Nephron progenitor cell (in vitro differentiated cells): ENCODE measurements at places on chromosomes 2 and 18.

DNA sequence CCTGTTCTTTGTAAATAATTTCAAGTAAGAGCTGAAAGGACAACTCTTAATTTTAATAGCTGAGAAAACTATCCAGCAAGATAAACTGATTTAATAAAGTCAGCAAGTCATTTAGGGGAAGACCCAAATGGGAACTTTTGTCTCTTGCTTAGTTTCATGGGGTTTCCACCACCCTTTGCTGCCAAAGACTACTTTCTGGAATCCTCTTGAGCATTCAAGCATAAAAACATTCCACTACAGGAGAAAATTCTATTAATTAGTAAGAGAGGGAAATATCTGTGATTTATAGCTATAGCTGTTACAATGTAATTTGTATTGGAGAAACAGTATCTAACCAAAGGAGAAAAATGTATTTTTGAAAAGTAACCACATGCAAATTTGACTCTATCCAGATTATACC is 20.6 kb downstream of the EFEMP1 start:
- DNase-seq, result no peak

DNA sequence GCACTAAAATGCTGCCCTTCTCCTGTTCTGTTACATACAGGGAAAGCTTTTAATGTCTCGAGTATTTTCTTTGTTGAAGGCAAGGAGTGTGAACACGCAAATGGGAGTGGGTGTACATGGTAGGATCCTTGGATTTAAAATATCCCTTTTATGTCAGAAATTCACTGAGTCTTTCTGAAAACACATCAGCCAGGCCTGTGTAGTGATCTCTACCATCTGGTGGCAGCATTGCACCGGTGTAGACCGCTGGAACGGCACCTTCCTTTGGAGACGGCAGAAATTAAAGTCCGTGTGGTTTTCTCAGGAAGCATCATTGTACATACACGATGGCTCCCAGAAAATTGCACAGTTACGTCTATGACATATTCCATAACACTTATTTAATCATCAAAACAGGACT is 515.8 kb downstream of the GALR1 start:
- DNase-seq, result peak; percentile 70

DNA sequence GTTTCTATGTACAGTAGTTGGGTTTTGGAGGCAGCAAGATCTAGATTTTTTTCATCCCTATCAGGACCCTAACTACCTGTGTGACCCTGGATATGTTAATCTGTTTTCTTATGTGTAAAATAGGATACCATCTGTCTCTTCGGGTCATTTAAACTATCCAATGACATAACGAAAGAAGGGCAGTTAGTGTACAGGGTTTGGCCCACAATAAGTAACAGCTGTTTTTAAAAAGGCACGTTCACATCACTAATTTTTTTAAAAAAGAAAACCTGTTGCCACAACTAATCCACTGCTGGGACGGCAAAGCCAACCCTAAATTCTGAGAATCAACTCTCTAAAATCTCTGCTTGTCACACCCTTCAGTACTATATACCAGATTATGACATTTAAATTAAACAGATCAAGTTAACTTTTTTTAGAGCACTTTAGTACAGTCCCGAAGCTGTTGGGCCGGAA is 869 bp downstream of the USP40 start:
- no peak for DNase-seq

- no peak for DNase-seq
Measured at GRCh38 chr18:830315-830901, 18.4 kb upstream of the YES1 start.

GRCh38 chr2:63463142-63463541 is 125.1 kb downstream of the WDPCP start:
- no peak for DNase-seq

GRCh38 chr2:27214941-27215340 is 2.2 kb upstream of the CAD start:
- DNase-seq, result no peak

GRCh38 chr2:45804987-45805755 is 153.7 kb downstream of the PRKCE start:
- no peak for DNase-seq

GRCh38 chr2:160221391-160222276 is 21.6 kb upstream of the ITGB6 start:
- no peak for DNase-seq

DNA sequence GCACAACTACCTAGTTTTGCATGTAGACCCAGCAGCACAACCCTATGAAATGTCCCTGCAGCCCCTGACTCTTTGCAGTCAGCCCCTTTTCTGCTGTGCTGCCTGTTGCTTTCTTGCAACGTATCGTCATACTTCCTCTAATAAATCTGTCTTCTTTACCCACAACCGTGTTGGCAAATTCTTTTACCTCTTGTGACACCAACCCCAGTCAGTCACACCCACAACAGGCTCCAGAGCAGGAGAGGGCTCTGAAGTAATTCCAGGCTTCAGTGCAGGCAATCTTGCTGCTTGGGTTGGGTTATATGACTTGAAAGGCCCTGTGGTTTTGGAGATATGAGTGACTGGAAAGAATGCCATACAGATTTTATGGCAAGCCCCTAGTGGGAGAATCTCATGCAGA is 79.1 kb upstream of the KCNH7 start:
- DNase-seq, result no peak

DNA sequence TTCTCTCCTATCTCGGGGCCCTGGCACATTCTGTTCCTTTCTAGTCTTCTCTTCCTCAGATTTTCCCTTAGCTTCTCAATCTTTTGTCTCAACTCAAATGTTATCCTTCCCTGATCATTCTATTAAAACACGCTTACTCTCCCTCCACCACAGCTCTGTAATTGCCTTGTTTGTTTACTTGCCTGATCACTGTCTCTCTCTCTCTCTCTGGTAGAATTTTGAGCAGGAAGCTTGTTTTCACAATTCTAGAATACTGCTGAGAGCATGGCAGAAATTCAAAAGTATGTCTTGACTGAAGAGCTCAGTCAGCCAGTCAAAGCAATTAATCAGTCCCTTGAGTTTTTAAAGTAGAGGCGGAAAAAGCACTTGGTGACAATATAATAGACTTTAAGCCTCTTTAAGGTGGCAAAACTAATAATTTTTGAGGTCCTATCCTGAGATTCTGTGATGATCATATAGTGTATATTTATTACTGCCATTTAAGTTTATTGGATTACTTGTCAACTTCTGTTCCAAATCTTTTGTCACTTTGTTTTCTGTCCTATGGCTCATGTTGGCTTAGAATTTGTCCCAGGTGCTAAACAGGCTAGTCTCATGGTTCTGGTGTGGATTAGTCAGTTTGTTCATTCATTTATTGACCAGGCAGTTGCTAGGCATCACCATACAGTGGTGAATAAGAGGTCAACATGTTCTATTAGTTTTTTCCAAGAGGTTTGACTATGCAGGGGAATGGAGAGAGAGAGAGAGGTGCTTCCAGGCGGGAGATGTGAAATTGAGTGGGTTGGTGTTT is 2.3 kb downstream of the PSMD1 start:
- DNase-seq, result no peak

DNA sequence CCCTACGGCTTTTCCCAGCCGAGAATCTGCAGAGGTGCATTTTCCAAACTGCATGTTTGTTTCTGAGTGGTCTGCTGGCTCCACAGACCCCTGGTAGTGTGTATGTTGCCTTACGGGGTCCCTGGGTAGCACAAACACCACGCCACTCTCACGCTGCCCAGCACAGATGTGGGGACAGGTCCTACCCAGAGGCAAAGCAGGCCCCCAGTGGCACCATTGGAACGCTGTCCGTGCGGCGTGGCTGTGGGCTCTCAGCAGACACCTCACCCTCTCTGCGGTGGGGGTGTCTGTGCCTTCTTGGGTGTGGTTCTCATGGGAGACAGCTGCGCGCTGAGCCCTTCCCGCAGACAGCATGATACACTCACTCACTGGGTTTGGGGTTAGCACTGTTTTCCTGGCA is 137.4 kb downstream of the NFATC1 start:
- DNase-seq, result no peak
